HT1080 (cell line): ENCODE measurements at places on chromosomes 6 and 20. TPM values are rescaled to one million over a fixed set of nuclear protein-coding genes. Genes with fewer than 3 reads are reported as not detected.

Gene GSTA3
- total RNA-seq: not detected in 2 replicates

Gene CYP39A1
- 0.03 TPM in 2 replicates for total RNA-seq

Gene OPRM1
- total RNA-seq: not detected in 2 replicates

Gene KCNK15
- not detected in 2 replicates for total RNA-seq

Gene LAMA4
- 28.6 and 42.3 TPM in 2 replicates for total RNA-seq

Gene PKIB
- 0.23 and 1.3 TPM in 2 replicates for total RNA-seq

Gene PSMB1
- 456 and 490 TPM in 2 replicates for total RNA-seq

Gene KCNK16
- total RNA-seq: not detected in 2 replicates

Gene PEDS1
- total RNA-seq: 29.2 and 38.7 TPM in 2 replicates

Gene SLC25A27
- 0.90 and 2.7 TPM in 2 replicates for total RNA-seq

Gene C6orf163
- 0.57 and 1.0 TPM in 2 replicates for total RNA-seq

Gene TMEM217
- total RNA-seq: 0.37 and 3.4 TPM in 2 replicates

- no peak for DNase-seq
These were observed 91.9 kb downstream of the ADGRB3 start for GRCh38 chr6:68726992-68727391.

DNA sequence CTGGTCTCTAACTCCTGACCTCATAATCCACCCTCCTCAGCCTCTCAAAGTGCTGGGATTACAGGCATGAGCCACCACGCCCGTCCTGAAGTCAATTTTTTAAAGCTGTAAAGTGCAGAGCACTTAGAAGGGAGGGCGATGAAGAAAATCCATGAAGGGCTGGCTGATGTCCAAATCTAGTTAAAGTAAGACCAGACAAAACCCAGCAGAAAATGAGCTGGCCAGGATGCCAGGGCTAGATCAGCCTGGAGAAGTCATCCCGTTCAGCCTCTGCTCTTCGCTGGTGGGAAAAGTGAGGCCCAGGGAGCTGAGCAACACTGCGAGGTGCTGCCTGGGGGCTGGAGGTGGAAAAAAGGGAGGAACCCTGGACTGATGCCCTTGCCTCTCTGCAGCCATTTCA, 3.1 kb downstream of the BPIFB4 start:
- DNase-seq: no peak

DNA sequence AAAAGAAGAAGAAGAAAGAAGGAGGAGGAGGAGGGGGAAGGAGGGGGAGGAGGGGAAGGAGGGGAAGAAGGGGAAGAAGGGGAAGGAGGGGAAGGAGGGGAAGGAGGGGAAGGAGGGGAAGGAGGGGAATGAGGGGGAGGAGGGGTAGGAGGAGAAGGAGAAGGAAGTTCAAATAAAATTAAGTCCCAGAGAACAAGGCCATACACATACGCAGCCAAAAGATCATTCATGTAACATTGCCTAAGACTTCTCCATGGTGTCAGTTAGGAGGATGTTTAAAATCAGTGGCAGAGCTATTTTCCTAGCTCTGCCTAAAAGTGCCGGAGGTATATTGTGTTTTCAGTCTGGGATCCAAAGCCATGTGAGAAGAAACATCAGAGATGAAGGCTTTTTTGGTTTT, 75.8 kb downstream of the PLCB4 start:
- no peak for DNase-seq

DNA sequence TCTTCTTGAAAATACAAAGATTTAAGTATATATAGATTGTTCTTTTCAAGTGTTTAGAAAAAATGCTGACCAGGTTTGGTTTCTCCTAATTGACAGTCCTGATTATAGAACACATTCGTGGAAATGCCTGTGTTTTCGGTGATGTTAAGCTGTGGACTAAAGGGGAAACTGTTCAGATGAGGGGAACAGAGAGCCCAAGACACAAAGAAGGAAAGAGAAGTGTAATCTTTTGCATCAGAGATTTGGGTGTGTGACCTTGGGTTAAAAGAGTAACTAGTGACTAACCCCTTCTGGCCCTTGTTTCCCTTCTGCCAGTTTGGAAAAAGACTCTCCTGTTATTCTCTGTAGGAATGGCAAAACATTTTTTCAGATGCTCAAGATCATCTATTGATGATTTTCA, 331.3 kb downstream of the RIMS1 start:
- DNase-seq: no peak

- DNase-seq: no peak
These were observed 64.0 kb downstream of the FYN start for GRCh38 chr6:111809264-111809663.

DNA sequence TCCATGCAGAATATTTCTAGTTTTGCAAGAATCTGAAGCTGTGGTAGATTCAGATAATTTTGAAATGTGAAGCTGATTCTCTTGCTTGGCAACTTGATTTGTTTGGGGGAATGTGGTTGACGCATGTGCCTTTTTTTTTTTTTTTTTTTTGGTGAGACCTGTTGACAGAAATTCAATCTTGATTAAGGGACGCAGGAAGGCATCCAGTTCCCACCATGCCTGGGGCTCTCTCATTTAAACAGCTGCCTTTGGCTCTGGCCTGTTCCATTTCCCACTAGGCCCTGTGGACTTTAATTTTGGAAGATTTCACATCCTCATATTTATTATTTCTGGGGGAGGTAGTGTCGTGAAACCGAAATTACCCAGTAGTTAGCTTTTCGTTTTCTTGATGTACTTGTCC, 8.6 kb downstream of the TPX2 start:
- no peak for DNase-seq

GRCh38 chr6:42963179-42963854, 2.8 kb downstream of the GNMT start:
- DNase-seq: no peak

- no peak for DNase-seq
These were observed 14.7 kb upstream of the SRC start for GRCh38 chr20:37331060-37331857.

DNA sequence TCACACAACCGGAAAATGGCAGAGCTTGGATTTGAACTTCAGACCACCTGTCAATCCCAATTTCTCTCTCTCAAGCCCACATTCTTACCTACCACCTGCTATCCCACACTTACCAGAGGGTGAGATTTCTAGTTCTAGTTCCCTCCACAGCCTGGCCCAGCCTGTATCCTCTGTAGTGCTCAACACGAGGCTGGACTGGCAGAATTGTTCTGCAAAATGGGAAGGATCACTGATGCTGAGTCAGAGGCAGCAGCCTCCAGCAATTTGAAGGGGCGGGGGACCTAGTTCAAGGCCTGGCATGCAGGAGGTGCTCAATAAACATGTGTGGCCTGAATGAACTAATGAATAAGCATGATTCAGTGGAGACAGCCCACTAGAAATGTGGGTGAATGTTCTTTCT, 53.6 kb upstream of the TTPAL start:
- peak; percentile 61 for DNase-seq

DNA sequence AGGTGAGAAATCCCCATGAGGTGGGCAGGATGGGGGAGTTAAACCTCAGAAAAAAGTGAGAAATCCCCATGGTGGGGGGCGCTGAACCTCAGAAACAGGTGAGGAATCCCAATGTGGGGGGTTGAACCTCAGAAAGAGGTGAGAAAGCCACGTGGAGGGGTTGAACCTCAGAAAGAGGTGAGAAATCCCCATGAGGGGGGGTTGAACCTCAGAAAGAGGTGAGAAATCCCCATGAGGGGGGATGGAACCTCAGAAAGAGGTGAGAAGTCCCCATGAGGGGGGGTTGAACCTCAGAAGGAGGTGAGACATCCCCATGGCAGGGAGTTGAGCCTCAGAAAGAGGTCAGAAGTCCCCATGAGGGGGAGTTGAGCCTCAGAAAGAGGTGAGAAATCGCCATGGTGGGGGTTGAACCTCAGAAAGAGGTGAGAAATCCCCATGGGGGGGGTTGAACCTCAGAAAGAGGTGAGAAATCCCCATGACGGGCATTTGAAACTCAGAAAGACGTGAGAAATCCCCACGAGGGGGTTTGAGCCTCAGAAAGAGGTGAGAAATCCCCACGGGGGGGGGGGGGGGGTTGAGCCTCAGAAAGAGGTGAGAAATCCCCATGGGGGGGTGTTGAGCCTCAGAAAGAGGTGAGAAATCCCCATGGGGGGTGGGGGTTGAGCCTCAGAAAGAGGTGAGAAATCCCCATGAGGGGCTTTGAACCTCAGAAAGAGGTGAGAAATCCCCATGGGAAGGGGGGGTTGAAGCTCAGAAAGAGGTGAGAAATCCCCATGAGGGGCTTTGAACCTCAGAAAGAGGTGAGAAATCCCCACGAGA, 14.3 kb upstream of the GOPC start:
- DNase-seq: no peak

GRCh38 chr6:137830511-137830911, 36.5 kb upstream of the TNFAIP3 start:
- DNase-seq: peak; percentile 27

GRCh38 chr6:92791403-92791802, 628.0 kb downstream of the EPHA7 start:
- DNase-seq: no peak

GRCh38 chr6:33906439-33906838, 102.6 kb upstream of the MLN start:
- no peak for DNase-seq

- no peak for DNase-seq
These were observed 49.2 kb downstream of the ANKRD6 start for GRCh38 chr6:89482126-89482525.

DNA sequence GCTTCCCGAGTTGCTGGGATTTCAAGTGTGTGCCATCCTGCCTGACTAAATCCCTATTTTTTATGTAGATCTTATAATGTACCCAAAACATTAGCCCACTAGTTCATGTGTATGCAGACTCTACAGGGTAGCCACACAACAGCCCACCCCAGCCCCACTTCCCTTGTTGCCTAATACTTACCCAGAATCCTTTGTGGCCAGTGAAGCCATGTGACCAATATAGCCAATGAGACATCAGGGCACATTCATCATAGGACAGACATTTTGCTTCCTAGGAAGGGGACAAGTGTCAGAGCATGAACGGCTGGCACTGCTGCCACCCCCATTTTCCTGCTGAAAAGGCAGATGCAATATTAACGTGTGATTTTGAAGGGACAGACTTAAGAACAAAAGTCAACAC, 36.0 kb upstream of the TCP11 start:
- DNase-seq: peak; percentile 32

DNA sequence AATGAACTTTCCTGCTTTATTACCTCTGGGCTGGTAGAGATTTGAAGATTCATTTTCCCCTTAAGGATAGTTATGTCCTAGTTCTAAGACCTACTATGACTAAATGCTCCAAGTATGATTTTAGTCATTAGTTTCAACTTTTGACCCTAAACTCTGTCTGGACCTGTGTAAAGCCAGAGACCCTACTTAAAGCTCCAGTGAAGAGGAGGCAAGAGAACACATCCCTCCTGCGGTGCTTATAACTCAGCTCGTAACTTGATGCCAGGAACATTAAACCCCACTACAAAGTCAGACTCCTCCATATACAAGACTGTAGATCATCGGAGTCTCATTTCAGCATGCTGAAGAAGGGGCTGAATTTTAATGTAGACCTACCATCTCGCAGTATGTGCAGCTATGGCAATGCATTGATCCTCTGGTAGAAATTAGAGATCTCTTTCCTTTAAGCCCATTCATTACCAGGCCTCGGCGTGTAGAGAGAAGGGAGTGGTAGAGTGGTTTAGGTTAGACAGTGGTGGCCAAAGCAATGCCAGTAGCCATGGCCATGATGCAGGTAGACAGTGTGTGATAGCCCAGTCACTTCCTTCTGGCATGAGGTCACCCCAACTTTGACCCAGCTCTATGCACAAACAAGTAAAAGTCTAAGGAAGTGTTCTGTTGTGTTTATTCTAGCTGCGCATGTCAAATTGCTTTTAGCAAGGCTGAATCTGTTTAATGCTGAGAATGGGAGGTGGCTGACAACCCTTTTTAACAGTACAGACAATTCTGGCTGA, 34.8 kb upstream of the MYB start:
- DNase-seq: peak; percentile 44

- DNase-seq: no peak
These were observed 56.5 kb upstream of the PKIB start for GRCh38 chr6:122553697-122554096.

- peak; percentile 62 for DNase-seq
These were observed 41.5 kb upstream of the ZNF337 start for GRCh38 chr20:25738198-25738597.

GRCh38 chr20:18729231-18729825, 84.3 kb upstream of the SCP2D1 start:
- DNase-seq: no peak

DNA sequence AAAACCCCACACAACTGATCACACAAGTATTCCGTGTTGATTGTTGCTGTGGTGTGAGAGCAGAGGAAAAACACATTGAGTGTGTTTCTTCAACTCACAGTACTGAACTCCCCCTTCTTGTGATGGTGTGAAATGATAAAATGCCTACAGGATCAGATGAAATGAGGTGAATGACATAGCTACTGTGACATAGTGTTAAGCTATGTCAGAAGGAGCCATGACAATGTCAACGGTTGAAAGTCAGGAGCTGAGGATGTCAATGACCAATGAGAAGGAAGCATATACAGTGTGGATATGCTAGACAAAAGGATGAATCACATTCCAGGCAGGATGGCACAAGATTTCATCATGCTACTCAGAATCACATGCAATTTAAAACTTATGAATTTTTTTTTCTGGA, 38.8 kb downstream of the WASF1 start:
- DNase-seq: peak; percentile 68

DNA sequence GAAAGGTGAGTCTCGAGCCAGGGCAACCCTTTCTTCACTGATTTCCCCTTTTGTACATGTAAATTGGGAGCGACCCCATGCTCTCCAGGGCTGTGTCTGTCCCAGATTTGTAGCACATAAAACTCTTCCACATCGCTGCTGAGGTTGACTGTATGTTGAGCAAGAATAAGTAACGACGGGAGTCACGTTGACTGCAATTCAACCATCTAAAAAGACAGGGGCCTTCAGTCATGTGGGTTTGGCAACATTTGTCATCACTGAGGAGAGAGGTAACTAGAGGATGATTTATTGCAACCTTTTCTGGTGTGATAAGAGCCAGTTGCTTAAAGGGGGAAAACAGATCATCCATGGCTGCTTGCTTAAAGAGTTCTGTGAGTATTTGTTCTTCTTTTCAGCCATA, 159.4 kb upstream of the SULF2 start:
- DNase-seq: no peak

DNA sequence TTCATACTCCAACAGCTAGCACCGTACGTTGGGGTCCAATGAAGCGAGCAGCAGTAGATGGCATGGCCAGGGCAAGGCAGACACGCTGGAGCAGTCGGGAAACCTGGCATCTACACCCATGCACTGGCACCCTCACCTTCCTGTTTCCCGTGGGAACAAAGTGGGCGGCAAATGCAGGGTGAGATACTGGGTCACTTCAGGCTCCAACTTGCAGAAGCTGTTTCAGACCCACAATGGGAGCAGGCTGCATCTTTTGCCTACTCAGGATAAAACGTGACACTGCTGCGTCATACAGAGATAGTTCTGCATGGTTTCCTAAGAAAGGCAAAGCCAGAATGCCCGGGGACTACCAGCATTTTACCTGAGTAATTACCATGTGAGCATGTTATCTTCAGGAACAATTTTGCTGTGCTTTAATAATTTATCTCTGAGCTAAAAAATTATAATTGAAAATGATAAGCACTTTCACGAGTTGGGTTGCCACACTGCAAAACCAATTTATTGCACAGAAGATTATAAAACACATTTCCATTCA, 10.9 kb upstream of the CD93 start:
- no peak for DNase-seq

- no peak for DNase-seq
These were observed 13.9 kb downstream of the TNFAIP3 start for GRCh38 chr6:137880746-137881521.
